ENCODE measurements at places on chromosomes 2 and 18.

DNA sequence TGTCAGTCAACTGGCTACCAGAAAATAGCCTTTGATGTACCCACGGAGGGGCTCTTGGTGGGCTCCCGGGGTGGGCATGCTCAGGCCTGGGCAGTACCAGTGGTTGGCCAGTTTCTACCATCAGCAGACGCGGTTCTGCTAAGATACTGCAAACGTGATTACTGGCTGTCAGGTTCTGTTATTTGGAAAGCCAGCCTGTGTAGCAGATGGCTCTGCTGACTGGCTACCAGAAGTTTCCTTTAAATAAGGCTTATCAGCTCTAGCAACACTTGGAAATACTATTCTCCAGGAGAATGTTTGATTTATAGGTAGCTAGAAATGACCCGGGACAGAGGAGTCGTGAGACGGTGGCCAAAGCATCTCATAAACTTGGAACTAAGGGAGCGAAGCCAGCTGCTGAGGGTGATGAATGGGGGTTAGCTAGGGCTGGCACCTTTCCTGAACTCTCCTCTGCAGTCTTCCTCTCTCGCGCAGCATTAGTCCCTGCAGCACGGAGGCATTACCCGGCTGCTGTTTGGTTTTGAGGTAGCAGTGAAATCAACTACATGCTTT, 171.9 kb downstream of the AGAP1 start:
- DNase-seq = no peak

DNA sequence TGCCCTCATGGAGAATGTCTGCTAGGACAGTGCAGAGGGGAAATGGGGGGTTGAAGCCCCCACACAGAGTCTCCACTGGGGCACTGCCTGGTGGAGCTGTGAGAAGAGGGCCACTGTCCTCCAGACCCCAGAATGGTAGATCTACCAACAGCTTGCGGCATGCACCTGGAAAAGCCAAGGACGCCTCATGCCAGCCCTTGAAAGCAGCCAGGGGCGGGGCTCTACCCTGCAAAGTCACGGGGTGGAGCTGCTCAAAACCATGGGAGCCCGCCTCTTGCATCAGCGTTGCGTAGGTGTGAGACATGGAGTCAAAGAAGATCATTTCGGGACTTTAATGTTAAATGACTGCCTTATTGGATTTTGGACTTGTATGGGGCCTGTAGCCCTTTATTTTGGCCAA, 157.6 kb downstream of the DSEL start:
- no peak for DNase-seq

- peak; percentile 74 for DNase-seq
These were observed 26.0 kb upstream of the SP3 start for GRCh38 chr2:173990970-173991819.

DNA sequence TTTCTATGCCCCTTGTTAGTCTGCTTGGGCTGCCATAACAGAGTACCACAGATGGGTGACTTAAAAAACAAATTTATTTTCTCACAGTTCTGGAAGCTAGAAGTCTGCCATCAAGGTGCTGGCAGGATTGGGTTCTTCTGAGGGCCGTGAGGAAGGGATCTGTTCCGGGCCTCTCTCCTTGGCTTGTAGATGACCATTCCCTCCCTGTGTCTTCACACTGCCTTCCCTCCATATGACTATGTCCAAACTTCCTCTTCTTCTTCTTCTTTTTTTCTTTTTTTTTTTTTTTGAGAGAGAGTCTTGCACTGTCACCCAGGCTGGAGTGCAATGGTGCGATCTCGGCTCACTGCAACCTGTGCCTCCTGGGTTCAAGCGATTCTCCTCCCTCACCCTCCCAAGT, 13.1 kb upstream of the CCNYL1 start:
- DNase-seq = no peak

- peak; percentile 10 for DNase-seq
These were observed 44.9 kb downstream of the TMEM37 start for GRCh38 chr2:119476301-119477112.

- DNase-seq = no peak
These were observed 207.4 kb downstream of the CBLN2 start for GRCh38 chr18:72336786-72337185.

DNA sequence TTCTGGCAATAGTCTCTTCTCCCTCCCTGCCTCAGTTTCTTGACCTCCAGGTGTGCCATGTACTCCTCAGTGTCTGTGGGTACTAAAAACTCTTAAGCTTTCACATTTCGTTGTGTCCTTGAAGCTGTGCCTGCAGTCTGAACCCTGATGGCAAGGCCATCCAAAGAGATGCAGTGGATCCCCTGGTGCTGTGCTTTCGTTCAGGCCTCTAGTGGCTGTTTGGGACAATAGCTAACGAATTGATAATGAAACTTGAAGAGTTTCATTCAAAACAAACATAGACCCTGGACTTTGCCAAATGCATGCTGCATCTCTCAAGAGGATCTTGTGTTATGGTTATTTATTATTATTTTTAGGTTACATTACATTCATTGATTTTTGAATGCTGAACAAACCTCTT, 523.1 kb upstream of the FSIP2 start:
- no peak for DNase-seq

GRCh38 chr2:73293534-73294171, at the start of gene EGR4:
Gene EGR4 (minus strand): TSS chr2:73293548. CDS start chr2:73293317, 231 bp downstream.
- no peak for DNase-seq

GRCh38 chr2:241010531-241011295, 12.3 kb downstream of the SNED1 start:
- DNase-seq = no peak

DNA sequence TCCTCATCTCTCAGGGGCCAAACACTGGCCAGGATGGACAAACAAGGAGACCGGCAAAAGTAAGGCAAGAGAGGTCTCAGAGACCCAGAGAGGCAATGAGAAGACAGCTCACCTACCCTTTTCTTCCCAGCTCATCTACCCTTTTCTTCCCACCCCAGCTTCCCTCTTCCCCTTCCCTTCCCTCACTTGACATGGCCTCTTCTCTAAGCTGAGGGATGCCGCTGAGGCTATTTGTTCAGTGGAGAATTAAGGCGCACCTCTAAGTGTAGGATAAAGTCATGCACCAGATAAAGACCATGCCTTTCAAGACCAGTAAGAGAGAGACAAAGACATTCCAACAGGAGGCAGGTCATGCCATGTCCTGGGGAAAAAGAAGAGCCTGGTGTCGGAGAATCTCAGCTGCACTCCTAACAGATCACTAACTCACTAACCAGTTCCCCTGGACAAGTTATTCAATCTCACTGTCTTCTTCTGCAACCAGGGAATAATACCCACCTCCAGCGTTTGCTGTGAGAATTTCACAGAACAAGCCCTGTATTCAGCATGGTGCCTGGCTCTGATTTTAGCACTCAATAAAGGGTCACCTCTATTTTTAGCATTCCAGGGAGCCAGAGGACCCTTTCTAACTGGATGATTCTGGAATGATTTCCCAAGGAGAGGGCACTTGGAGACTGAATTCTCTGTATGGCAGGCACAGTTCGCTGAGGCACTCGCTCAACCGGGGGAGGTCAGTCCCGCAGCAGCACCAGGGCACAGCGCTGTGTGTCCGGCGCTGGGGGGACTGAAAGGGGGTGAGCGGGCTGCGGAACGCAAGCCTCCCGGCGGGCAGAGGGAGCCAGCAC, 3.0 kb upstream of the FOSL2 start:
- DNase-seq = no peak

DNA sequence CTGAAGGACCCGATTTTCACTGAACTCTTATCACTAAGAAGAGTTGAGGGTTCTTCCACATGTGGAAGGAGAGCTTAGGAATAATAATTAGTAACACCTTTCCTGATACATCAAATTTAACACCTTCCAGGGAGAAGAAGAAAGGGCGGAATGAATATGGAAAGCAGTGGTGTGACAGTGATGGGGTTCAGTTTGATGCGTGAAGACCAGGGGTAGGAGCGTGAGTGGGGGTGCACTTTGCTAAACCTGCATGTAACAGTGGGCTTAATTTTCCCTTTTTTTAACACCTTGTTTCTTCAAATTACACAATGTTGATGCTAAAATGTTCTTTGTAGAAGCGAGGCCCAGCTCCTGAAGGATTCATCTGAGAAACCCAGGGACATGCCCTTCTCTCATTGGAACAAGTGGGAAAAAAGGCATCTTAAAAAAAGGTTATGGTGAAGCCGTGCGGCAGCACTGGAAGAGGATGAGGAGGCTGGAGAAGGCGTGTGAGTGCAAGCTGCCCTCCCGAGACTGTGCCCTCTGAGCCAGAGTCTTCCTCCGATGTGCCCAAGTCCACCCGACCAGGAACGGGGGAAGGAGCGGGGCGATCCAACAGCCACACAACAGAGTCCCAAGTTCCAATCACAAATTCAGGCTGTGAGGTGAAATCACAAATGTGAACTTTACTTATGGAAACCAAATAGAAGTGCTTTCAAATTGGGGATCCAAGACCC, 80.8 kb downstream of the MBP start:
- DNase-seq = no peak

- DNase-seq = peak; percentile 49
These were observed 523 bp downstream of the KCTD1 start for GRCh38 chr18:26547646-26548414.

DNA sequence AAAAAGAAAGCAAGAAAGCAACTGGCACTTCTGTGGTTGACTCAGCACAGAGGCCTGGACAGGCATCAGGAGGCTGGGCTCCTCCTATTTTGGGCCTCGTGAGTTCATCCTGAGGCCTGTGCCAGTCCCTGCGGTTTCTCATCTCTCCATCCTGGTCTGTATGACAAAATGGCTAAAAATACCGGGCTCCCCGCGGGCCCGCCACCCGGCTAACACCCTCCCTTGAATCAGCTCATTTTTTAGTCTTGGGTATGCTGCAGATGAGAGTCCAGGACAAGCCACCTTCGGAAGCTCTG, 62.3 kb upstream of the YWHAQ start:
- no peak for DNase-seq

- DNase-seq = peak; percentile 36
These were observed at the start of gene PTPRN for GRCh38 chr2:219309278-219309677. Gene PTPRN (minus strand): TSS chr2:219309401. CDS start chr2:219309332, 69 bp downstream.

DNA sequence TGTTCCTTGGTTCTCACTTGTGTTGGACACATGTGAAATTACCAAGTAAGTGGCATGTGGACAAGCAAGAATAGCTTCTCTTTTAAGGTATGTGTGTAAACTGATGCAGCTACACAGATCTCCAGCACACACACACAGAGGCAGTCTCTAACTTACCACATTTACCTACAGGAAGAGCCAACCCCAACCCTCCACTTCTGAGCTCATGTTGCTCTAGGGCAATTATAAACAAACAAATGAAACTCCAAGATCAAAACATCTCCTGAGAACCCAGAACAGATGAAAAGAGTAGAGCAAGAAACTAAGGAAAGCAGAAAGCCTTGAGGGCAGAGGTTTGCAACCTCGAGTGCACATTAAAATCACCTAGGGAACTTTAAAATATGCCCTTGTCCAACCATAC, 16.0 kb upstream of the TMEM37 start:
- no peak for DNase-seq

DNA sequence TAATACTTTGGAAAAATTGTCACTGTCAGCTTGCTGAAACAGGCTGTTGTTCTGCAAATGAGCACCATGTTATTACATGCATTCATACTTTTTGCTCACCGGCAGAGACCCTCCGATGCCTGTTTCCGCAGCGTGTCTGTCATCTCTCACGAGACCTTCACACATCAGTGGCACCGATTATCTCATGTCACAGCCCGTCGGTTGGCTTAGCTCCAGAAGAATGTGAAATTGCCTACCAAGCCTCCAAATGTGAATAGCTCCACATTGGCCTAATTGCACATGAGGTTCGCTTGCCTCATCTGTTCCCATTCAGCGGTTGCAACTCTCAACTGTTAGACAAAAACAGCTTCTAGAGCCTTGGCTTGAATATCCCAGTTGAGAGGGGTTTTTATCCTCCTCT, 233.0 kb downstream of the ACTR3 start:
- DNase-seq = no peak

DNA sequence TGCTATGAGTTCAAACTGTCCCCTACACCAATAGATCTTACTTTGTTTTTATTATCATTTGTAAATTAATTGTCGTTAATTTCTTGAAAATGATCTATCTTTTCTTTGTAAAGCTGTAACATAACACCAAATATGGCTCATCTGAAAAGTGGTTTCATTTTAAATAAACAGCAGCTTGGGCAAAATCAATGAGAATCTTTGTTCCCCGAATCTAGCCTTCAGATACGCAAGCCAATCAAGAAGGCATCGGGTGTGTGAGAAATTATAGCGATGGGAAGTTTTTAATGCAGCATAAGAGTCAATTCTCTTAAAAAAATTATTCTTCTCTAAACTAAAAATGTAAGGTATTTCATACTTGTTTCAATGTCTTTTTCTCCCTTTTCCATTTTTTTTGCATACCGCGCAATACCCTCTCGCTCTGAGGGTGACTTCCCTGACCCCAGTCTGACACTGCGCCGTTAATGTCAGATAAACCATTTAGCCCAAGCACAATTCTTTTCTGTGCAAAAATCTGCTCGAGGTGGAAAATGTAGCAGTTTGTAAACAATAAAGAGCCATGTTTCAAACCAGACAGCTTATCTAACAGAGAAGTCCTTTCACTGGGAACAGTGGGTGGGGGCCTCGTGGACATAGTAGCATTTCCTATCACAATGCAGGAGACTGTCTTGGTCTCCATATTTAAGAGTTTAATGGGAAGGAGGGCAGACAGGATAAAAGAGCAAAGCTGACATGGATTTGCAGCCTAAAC, 129.4 kb downstream of the TCF4 start:
- no peak for DNase-seq

DNA sequence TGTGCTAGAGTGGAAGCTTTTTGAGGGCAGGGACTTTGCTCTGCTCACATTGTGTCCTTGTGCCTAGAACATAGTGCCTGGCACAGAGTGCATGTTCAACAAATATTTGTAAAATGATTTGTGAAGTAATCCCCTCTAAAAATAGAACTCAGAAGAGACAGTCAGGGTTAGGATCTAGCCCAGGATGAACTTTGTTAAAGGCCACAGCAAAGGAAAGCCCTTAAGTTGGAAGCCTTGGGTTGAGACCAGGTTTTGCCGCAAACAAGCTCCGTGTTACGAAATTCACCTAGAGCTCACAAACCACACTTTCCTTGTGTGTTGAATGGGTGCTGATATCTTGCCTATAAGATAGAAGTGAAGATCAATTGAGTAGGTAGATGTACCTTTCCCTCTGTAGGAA, 84.2 kb downstream of the SETBP1 start:
- DNase-seq = no peak

DNA sequence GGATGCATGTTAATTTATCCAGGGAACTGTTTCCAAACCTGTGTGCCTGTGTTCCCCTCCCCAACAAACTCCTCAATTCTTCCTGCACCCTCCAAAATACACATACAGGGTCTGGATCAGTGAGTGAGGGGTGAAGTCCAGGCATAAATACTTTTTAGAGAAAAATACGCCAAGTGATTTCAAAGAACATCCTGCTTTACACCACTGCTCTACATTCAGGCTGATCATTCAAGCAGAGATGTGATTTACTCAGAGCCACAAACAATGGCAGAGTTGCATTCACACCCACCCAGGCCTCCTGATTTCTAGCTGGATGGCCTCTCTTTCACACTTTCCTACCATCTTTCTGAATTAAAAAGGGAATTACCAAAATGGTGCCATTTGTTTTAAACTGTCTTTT, 289.5 kb upstream of the SLC14A2 start:
- no peak for DNase-seq

- DNase-seq = no peak
These were observed 63.9 kb upstream of the TTC39C start for GRCh38 chr18:23950644-23951043.

GRCh38 chr2:65417509-65418085, 14.8 kb downstream of the SPRED2 start:
- DNase-seq = no peak

Data from AG04450 (cell line).